Esophagus mucosa (tissue), 1 donor: ENCODE measurements at places on chromosomes 12 and 14. TPM values are rescaled to one million over a fixed set of nuclear protein-coding genes. Genes with fewer than 3 reads are reported as not detected.

IL26 gene
- total RNA-seq = not detected

NTS gene
- 0.16 TPM for total RNA-seq

BIN2 gene
- total RNA-seq = 1.5 TPM

RNASE2 gene
- total RNA-seq = not detected

CMAS gene
- total RNA-seq = 51.1 TPM

PPP1R1A gene
- not detected for total RNA-seq

DNA sequence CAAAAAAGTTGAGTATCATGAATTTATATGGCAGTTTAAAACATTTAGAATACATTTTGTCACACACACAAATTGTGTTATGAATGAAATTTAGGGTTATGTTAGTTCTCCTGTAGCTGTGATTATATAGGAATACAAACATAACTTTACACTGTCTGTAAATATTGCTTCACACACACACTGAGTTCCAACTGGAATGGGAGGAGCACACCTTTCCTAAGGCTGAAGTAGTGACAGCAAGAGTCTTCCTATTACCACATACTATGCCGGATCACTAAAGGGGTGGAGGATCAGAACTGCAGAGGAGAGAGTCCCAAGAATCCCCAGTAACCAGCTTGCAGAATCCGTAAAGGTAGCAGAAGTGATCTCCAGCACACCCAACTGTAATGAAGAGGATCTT, 63.7 kb downstream of the DNAI7 start:
- ATAC-seq = peak; percentile 42

DNA sequence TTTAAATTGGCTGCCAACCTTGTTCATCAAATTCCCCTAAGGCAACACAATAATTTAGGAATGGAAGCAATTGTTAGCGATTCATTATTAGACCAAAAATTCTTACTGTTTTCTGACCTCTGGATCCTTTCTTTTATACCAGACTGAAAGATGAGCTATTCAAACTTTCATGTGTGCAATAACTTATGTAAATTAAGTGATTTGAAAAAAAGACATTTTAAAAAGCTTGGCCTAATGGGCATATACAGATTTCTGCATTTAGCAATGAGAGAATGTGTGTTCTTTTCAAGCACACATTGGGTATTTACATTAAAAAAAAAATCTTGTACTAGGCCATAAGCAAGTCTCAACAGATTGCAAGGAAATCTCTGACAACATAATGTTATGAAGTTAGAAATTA, 65.5 kb downstream of the C12orf75 start:
- ATAC-seq = no peak

- no peak for ATAC-seq
These were observed 777 bp downstream of the ZFP36L1 start for GRCh38 chr14:68791902-68792677.

- ATAC-seq = no peak
These were observed 18.2 kb downstream of the CEP128 start for GRCh38 chr14:80923368-80923767.

DNA sequence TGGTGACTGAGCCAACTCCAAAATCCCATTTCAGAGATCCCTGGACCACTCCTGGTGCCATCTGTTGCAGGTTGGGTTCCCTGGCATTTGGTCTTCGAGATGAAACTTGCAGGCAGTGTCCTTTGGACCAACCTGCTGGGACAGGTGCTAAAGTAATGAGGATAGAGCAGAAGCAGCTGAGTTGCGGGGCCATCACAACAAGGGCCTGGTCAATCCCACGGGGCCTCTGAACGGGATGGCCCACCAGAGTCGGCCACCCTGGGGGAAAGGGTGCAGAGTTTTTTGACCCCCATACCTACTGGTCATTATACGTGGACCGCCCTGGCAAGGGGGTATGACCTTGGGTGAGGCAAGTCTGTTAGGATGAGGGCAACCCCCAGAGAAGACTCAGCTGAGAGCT, 39.3 kb downstream of the DLK1 start:
- no peak for ATAC-seq

GRCh38 chr12:63103494-63104131, 47.4 kb downstream of the AVPR1A start:
- ATAC-seq = no peak

GRCh38 chr14:46432516-46432915, 219.1 kb downstream of the RPL10L start:
- no peak for ATAC-seq

- ATAC-seq = peak; percentile 92
These were observed 81.6 kb upstream of the MED13L start for GRCh38 chr12:116358893-116359761.

GRCh38 chr12:78176643-78177042, 345.9 kb downstream of the NAV3 start:
- no peak for ATAC-seq

DNA sequence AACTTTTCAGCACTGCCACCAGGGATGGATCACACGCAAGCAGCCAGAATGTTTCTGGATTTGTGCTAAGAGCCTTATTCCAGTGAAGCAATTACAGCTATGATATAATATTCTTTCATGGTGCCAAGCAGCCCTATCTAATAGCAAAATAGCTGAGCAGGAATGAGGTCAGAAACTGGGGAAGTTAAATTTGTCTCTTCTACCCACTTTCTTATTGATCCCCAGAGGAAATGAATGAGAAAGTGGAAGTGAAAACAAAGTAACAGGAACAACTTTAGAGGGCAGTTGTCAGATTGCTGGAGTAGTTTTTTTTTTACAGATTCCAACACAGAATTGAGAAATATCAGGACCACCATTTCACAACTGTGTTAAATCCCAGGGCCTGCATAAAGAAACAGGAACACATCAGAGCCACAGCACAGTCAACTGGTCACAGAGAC, 44.8 kb downstream of the GCH1 start:
- no peak for ATAC-seq

- ATAC-seq = no peak
These were observed 2.9 kb downstream of the TMEM121 start for GRCh38 chr14:105529319-105529568.

- no peak for ATAC-seq
These were observed 109.2 kb downstream of the GALC start for GRCh38 chr14:87883750-87884149.

DNA sequence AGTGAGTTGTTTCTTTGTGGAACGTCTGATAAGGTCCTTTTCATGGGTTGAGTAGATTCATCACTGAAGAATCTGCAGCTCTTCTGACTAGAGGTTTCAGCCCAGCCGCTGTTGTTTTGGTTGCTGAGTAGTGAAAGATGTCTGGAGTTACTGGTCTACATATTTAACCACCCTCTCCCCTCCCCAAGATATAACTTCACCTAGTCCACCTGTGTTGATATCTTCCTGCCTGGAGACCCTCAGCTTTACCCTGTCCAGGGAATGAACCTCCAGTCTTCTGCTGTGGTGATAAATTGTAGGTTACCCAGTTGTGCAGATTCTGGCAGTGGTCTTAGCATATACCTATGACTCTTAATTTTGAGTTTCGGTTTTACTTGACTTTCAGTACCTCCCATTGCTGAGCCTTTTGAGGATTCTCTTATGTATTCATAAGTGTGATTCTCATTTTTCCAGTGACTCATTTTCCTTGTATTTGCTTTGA, 62.9 kb downstream of the CCDC91 start:
- ATAC-seq = no peak

DNA sequence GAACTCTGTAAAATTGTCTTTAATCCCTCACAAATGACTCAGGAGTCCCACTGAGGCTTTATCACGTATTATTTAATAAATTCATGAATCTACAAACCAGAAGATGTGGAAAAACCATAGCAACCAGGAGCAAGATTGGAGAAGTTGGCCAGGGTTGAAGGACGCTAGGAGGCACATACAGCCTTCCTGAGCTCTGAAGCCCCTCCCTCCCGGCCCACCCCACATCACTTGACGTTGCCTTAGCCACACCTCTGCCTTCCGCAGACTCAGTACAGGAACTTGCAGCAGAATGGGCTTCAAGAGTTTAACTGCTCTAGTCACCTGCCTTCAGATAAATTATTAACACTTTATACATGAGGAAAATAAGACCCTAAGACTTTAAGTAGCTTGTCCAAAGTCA, 33.9 kb downstream of the SLC35F4 start:
- ATAC-seq = no peak

DNA sequence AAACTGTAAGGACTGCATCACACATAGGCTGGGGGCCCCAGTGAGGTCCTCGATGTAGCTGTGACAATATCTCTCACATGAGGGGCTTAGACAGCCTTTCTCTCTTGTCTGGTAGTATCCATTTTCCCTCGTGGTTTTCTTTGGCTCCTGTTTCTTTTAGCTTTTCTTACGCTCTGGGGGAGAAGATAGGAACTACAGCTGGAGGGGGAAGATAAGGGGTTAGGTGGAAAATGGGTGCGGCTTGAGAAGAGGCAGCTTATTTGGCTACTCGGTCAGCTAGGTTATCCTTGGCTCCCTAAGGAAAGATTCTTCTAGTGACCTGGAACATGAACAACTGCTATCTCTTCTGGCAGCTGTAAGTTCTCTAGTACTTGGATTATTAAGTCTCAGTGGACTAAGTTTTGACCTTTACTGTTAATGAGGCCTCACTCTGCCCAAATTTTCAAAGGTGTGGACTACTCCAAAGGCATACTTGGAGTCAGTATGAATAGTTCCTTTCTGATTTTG, 28.7 kb upstream of the CPNE8 start:
- ATAC-seq = no peak

DNA sequence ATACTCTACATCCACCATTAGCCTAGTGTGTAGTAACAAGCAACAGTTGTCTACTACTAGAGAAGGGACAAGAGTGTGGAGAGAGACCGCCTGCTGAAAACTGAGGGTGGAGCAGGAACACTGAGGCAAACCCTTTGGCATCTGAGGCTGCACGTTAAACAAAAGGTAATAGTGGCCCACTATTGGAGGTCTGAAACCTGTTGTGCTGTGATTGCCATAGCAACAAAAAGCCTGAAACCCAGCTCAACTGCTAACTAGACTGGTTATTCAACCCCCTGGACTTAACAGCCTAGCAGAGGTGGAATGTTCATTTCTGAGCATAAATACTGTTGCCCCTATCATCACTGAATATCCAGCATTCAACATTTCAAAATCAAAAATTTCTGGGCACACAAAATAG, 43.0 kb downstream of the PPP4R4 start:
- no peak for ATAC-seq
